ENCODE measurements at places on chromosomes 6 and 20.

- DNase-seq, result no peak
Observed at GRCh38 chr6:160116411-160116810, 5.2 kb upstream of the SLC22A1 start.

GRCh38 chr6:42269553-42269952 is 51.9 kb upstream of the MRPS10 start:
- DNase-seq, result no peak

DNA sequence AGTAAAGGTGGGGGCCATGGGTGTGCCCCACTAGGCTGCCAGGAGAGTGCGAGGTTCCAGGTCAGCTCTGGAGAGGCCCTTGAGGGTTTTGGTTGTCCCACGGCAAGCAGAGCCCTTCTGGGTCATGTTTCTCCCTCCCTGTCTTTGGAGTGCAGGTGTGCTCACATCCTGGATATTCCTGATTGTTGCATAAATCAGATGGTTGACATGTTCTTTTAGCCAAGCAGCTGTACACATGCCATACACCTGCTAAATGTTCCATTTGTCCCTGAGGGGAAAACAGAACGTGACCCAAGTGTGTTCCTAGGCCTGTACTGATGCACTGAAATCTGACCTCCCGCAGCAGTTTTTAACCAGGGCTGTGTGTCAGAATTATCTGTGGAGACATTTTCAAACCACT is 77.5 kb upstream of the BEND3 start:
- DNase-seq, result no peak

DNA sequence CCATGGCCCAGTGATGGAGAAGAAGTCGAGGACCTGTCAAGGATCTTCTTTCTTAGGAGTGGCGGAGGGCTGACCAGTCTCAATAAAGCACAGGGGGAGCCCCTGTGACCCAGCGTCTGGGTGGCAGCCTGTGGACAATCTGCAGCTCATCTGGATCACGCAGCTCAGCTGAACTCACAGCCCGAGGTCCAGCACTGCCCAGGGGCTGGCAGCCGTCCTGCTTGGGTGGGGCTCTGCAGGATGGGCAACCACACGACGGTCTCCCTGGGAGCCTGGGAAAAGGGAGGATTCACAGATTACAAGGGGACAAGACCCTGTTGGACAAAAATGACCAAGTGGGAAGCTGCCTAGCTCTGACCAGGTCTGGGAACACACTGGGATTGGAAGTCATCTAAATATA is 110.8 kb downstream of the MYLK4 start:
- no peak for DNase-seq

- no peak for DNase-seq
Observed at GRCh38 chr20:3653921-3654320, 9.3 kb downstream of the GFRA4 start.

GRCh38 chr20:3740615-3741301 is 8.3 kb downstream of the HSPA12B start:
- DNase-seq, result no peak

- DNase-seq, result no peak
Observed at GRCh38 chr6:95879856-95880255, 135.9 kb upstream of the FUT9 start.

GRCh38 chr6:25278261-25278913 is 787 bp upstream of the CARMIL1 start:
- no peak for DNase-seq
